ENCODE measurements at places on chromosomes 16 and 17.

GRCh38 chr17:74654742-74655141, 31.2 kb upstream of the CD300E start:
- DNase-seq: no peak

DNA sequence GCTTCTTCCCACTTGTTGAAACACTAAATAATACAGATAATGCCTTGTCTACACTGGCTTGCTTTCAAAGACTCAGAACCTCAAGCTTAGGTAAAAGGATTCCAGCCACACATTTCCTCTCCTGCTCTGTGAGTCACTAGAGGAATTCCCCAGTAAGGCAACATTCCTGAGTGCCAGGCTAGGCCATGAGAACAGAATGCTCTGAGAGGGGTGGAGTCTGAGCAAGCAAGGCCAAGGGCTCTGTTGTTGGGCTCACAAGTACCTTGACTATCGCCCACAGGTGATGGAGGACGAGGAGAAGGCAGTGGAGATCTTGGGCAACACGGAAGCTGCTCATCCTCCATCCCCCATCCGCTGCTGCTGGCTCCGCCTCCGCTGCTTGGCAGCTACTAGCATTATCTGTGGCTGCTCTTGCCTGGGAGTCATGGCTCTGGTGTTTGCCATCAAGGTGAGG, 6.7 kb upstream of the PHKG2 start:
- DNase-seq: no peak

GRCh38 chr16:75745823-75746222, 19.5 kb upstream of the CPHXL start:
- DNase-seq: no peak

DNA sequence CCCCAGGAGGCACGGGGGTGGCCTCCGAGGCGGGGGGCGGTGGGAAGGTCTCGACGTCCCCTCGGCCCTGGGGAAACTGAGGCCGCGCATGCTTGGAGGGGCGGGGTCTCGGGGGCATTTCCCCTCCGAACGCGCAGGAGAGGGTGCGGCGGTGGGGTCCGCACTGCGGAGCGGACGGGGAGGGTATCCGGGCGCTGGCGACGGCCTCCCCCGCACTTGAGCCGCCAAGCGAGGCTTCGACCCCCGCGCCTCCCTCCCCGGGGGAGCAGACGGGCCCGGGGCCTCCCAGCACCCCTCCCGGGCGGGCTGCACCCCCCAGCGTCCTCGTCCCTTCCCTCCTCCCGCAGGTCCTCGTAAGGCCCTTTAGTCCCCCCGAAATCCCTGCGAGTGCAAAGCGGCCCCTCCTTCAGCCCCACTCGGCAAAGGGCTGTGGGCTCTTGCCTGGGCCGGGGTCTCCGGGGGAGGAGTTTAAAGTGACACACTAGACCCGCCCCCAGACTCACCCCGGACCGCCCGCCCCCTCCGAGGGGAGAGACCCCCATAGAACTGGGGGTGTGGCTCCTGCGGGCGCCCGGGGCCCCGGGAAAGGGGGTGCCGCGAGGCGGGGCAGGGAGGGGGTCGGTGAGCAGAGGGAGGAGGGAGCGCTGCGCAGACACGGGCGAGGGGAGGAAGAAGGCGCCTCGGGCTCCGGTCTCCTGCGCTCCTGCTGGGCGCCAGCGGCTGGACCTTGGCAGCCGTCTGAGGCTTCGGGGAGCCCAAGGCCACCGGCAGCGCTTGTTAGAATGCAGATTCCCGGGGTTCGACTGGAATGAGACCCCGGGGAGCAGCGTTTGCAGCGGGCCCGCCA, 632 bp downstream of the BAIAP3 start:
- no peak for DNase-seq

DNA sequence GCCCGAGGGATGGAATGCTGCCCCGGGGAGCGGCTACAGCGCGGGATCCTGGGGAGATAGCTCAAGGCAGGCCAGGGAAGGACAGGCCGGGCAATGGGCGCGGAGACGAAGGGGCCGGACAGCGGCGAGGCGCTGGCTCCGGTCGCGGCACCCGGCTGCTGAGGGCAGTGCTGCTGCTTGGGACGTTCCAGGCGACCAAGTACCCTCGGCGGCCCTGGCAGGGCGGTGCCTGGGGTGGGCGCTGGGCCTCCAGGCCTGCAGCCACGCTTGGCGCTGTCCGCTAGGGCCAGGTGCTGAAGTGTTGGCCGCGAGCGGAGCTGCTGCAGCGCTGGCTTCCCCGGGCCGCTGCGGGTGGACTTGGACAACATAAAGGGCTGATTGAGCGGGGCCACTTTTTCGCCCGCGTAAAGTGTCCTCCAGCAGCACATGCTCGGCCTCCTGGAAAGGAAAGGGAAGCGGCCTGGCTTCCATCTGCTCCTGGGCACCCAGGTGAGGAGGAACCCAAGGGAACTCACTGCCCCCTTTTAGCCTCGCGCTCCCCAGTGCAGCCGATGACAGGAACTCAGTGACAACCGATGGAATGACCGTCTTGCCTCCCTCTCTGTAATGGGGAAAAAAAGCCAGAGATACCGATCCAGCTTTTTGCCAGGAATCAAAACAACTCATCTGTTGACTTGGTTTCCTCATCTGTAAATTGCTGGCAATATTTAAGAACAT, 23.7 kb downstream of the CLEC3A start:
- no peak for DNase-seq

- no peak for DNase-seq
These were observed 5.8 kb downstream of the TMEM231 start for GRCh38 chr16:75550211-75550662.

- no peak for DNase-seq
These were observed 35.8 kb downstream of the MAF start for GRCh38 chr16:79564671-79565107.

DNA sequence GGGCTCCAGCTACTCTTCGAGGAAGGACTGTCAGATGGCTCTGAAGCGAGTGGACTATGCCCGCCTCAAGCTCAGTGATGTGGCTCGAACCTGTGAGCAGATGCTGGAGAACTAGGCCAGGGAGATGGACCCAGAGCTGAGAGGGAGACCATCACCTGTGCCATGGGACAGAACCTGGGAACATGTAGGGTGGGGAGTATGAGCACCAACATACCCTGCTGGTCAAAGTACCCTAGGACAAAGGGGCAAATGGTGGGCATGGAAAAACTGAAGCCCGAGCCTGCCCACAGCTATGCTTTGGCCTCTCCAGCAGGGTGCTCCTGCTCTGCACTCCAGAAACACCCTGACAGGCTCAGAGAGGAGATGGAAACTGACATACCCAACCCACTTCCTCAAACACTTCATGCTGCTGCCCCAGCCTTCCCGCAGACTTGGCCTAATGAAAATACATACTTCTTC, 1.9 kb downstream of the MED11 start:
- DNase-seq: no peak

- no peak for DNase-seq
These were observed 123.3 kb downstream of the CDK5R1 start for GRCh38 chr17:32609884-32610650.

DNA sequence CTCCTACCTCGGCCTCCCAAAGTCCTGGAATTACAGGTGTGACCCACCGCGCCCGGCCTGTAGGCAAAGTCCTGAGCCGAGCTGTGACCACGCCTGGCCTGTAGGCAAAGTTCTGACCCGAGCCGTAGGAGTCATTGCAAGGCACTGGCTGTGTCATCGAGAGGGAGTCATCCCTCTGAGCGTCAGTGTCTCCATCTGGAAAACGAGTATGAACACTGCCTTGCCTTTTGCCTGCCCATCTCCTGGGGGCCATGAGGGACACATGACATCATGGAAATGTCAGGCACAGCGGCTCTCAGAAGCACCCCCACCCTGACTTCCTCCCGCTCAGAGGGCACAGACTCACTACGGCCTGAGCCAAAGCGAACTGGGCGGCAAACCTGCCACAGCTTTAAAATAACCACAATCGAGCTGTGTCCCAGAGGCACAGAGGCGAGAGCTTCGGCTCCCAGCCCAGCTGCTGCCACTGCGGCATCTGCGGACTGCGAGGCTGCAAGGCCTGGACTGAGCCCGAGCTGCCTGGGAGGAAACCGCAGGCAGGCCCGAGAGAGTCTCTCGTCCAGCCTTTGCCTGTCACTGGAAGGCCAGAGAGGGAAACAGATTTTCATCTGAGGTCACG, 50.8 kb downstream of the RPH3AL start:
- DNase-seq: no peak

GRCh38 chr16:71513302-71513701, 12.9 kb upstream of the CHST4 start:
- no peak for DNase-seq

GRCh38 chr16:86306811-86307513, 203.4 kb upstream of the FOXF1 start:
- no peak for DNase-seq

DNA sequence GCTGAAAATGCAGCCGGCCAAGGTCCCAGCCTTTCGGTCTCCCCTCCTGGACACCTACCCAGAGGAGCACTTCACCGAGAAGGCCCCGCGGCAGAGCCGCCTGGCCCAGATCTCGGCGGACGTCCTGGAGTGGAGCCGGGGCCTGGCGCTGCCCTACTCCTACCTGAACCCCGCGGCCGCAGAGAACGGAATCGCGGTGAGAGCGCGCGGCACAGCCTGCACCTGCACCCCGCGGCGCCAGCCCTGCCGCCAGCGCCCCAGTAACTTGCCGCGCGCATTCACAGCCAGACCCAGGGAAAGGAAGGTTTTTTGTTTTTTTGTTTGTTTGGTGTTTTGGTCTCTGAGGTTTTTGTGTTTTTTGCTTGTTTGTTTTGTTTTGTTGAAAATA, 15.2 kb downstream of the ALOX12B start:
- DNase-seq: no peak

GRCh38 chr17:13485327-13485726, 116.4 kb downstream of the HS3ST3A1 start:
- no peak for DNase-seq

- DNase-seq: no peak
These were observed 12.1 kb upstream of the PRKCB start for GRCh38 chr16:23823475-23824384.

GRCh38 chr17:69997332-69997731, 77.7 kb upstream of the KCNJ16 start:
- no peak for DNase-seq

DNA sequence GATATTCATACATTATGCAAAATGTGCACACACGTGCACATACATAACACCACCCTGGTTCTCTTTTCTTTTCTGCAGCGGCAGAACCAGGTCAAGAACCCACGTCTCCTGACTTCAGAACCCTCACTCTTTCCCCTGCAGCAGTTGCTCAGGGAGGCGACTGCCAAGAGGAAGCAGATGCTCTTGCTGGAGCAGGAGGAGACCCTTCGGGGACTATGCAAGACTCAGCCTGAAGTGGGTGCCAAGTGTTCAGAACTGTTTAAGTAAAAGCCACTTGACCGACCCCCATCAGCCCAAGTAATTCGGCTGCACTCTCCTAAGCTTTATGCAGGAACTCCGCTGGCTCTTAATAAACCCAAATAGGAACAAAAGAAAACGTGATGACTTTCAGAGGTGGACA, 193.8 kb downstream of the SLC39A11 start:
- DNase-seq: no peak

- DNase-seq: no peak
These were observed 8.9 kb downstream of the DCAKD start for GRCh38 chr17:45042346-45043120.

- no peak for DNase-seq
These were observed 80.6 kb upstream of the CDH11 start for GRCh38 chr16:65202461-65202860.

GRCh38 chr17:4249452-4250029, 14.2 kb downstream of the ANKFY1 start:
- DNase-seq: no peak
